NCI-H2227 treated with DMSO at 0.1 percent for 48 hours (cell line): ENCODE measurements at places on chromosomes 7 and 10.

DNA sequence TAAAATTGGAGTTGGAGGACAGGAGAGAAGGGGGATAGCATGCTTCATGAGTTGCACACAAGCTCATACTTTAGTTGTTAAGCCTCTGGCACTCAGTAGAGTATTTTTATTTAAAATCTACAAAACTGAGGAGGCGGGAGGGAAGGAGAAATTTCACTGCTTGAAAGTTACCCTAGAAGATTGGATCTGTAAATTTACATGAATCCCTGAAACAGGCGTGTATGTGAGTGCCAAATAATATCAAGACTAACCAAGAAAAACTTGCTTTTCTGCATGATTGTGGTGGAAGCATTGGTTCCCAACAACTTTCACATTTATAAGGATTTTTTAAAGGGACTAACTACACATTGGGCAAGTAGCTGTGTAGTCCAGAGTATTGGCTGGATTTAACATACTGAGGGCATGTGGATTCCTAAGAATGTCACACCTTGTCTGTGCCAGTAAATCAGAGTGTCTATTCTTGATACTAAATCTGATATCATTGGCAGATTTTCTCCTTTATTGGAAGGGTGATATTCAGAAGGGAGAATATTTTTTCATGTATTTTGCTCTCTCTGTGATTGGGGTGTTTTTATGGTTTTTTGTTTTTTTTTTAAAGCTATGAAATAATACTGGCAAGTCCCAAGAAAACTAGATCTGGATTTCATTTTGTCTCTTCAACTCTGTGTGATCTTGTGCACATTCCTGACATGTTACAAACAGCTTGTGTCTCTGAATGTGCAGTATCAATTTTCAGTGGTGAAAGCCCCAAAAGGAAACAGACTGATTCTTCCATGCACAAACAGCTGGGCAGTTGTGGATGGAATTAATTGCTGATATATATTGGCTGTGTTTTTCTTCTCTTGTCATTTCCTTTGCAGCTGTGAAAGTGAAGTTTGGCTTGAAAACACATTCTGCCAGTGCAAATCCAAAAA is 67.2 kb downstream of the ADD3 start:
- DNase-seq = no peak

- DNase-seq = no peak
Measured at GRCh38 chr10:106312087-106312486, 852.4 kb downstream of the SORCS1 start.

DNA sequence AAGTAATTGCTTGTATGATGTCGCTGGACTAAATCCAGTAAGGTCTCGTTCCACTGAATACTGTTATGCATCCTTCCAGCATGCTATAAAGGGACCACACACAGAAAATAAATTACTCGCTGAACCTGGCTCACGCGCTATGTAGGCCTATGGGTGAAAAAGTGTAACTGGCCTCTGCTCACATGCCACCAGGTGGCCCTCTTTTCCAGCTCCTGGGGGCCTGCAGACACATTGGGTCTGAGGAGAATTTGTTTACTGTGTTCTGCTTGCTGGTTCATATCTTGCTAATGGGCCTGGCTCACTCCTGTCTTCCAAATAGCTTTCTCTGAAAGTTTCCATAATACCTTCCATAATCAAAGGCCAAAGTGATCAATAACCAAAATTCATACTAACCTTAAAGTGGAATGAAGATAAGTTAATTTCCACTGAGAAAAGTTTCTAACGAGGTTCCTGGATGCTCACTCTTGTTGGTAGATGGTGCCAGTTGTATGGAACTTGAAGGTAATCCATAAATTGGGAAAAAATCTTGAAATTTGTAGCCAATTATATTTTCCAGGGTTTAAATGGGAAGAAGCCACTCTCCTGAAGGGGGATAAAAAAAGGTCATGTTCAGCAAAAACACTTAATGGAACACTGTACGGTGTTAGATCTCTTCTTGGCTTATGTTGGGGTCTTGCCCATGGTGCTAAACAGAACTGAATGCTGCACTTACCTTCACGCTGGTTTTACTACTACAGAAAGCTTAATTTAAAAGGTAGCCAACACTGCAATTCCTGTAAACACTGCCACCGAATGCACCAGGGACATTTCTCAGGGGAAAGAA is 27.0 kb upstream of the ZPBP start:
- DNase-seq = no peak

- no peak for DNase-seq
Measured at GRCh38 chr7:92674379-92674778, 84.2 kb upstream of the FAM133B start.

DNA sequence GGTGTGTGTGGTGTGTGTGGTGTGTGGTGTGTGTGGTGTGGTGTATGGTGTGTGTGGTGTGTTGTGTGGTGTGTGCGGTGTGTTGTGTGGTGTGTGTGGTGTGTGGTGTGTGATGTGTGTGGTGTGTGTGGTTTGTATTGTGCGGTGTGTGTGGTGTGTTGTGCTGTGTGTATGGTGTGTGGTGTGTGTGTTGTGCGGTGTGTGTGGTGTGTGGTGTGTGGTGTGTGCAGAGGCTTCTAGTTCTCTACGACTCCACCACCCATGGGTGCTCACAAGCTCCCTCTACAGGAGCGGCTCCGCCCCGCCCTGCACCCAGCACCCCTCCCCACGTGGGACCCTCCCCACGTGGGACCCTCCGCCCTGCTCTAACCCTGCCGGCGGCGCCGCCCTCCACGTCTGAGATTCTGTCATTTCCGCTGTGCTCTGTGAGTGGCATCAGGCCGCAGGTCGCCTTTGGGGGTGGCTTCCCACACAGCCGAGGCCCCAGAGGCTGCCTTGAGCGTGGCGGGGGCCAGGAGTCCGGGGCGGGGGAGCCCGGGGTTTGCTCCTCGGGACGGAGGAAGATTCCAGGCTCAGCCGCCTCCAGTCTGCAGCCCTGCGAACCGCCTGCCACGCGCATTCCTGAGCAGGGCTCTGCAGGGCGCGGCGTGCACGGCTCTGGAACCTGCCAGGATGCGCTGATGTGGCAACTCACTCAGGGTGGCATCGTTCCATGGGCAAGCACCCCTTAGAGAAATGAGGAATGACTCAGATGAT is 37.0 kb upstream of the DNAJB6 start:
- DNase-seq = no peak

DNA sequence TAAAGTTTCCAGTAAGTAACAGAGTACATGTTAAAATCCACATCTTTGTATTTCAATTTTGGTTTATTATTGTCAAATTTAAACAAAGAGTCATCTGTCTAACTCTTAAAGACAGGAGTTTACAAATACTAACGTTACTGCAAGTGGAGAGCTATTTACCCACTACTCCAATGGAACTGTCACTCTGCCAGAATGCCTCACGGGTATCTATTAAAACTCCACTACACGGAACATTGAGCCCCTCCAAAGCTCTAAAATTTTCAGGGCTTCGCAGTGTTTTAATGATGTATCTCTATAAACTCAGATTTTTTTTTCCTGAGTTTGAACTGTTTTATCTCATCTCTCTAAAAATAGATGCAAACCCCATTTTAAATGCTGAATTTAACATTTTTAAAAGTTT is 388.7 kb upstream of the SEMA3A start:
- no peak for DNase-seq

- peak; percentile 43 for DNase-seq
Measured at GRCh38 chr10:84613336-84614021, 285.1 kb downstream of the CCSER2 start.

DNA sequence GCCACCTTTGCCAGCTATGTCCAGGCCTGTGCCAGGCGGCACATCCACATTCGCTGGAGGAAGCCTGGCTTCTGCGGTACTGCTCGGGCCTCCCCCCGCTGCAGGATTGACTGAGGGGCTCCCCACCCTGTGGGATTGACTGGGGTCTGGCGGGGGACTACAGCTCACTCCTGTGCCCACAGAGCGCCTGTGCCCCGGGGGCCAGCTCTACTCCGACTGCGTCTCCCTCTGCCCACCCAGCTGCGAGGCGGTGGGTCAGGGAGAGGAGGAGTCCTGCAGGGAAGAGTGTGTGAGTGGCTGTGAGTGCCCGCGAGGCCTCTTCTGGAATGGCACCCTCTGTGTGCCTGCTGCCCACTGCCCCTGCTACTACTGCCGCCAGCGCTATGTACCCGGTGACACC is 6.7 kb upstream of the ZNF467 start:
- no peak for DNase-seq

- DNase-seq = no peak
Measured at GRCh38 chr10:123622381-123622780, 43.8 kb upstream of the GPR26 start.

GRCh38 chr10:118911363-118911762 is 118.2 kb upstream of the NANOS1 start:
- no peak for DNase-seq

DNA sequence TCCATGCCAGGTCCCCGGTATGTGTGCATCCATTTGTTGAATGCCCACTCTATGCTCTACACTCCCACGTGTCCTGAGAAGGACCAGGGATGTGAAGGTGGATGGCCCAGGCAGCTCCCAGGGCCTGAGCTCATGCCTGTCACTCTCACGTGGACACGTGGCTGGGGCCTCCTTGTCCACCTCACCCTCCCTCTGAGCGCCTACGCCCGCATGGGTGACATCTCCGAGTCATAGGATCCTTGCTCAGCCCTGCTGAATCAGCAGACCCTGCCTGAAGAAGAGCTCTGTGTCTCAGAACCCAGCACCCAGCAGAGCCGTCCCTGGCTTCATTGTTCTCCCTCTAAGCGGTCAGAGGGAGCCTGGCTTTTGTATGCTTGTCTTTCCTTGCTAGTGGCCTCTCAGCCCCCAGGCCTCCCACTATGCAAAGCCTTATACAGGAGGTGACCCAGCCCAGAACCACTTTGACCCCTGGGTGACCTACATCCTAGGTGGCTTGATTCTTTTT is 107.9 kb upstream of the PPIF start:
- no peak for DNase-seq

GRCh38 chr10:34155812-34156211 is 659.3 kb downstream of the PARD3 start:
- no peak for DNase-seq

GRCh38 chr10:1204434-1205326 is 148.5 kb downstream of the WDR37 start:
- no peak for DNase-seq

GRCh38 chr10:53886325-53887300 is 914.4 kb downstream of the PCDH15 start:
- DNase-seq = no peak

- DNase-seq = no peak
Measured at GRCh38 chr10:44627591-44628354, 242.9 kb upstream of the CXCL12 start.

GRCh38 chr7:2913760-2914387 is 69.8 kb upstream of the GNA12 start:
- DNase-seq = no peak

DNA sequence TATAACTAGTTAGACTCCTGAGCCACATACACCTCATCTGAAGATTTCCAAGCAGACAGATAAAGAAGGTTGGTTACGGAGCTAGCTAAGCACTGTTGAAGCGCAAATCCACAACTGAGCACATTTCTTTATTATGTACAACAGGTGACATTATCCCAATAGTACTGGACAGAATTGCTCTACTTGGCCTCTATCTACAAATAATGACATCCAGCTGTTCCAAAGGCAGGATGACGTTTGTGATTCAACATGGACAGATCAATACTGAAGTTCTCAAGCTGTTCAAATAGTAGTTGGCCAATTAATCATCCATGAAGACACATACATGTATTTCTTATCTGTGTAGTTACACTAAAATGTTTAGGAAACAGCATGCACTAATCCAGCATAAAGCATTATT is 101.0 kb downstream of the UBE2H start:
- DNase-seq = no peak

DNA sequence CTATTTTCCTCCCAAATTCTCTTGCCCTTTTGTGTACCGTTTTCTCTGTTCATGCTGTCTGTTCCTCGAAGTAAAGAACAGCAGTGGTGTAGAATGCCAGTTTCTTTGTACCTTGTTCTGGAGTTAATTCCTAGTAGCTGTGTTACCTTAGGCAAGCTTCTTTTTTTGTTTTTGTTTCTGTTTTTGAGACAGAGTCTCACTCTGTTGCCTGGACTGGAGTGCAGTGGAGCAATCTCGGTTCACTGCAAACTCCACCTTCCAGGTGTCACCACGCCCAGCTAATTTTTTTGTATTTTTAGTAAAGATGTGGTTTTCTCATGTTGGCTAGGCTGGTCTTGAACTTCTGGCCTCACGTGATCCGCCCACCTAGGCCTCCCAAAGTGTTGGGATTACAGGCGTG is 221.2 kb downstream of the BBS9 start:
- no peak for DNase-seq

GRCh38 chr10:71245420-71246325 is 33.3 kb downstream of the UNC5B start:
- no peak for DNase-seq

DNA sequence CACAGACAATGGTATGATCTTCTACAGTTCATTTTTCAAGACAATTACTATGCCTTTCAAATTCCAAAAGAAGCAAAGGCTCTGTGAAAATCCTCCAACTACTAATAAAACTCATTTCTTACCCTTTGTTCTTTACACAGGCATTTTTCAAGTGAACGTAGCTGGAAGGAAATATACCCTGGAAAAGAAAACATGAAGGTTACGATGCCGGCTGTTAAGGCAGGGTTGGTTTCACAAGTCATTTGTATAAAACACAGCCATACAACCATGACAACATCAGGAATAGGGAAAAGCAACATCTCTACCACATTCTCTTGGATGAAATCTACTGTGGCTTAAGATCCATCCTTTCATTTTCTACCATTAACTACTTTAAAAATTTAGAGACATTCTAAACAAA is 207.9 kb downstream of the DOCK4 start:
- no peak for DNase-seq

DNA sequence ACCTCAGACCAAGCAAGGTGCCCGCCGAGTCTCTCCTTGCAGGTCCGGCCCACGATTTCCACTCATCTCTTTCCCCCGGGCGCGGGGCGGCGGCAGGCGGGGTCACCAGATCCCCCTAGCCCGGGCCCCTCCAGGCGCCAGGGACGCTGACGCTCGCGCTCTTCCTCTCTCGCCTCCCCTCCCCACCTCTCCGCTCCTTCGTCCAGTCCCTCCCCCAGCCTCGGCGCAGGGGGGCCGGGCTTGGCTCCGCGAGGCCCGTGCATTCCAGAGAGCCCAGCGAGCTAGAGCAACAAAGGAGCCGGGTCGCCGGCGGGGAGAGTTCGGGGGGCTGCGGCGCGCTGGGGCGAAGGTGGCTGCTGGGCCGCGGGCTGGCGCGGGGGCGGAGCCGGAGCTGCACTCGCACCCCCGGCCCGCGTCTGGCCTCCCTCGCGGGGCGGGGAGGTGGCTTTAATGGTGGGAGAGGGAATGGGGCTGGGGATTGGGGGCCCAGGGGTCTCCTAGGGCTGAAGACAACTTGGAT is at the start of gene SMO:
SMO (plus strand) TSS at position 262 of the 520 bp plus-strand sequence. CDS start 519 bp downstream, outside the sequence.
- peak; percentile 70 for DNase-seq

GRCh38 chr7:157292770-157293412 is 43.9 kb upstream of the DNAJB6 start:
- DNase-seq = no peak
